ENCODE measurements at places on chromosomes 4 and X. TPM values are rescaled to one million over a fixed set of nuclear protein-coding genes. Genes with fewer than 3 reads are reported as not detected.

DMRTC1 gene
- polyA plus RNA-seq, result 0.56 TPM

SSX4B gene
- not detected for polyA plus RNA-seq

RIBC1 gene
- 4.2 TPM for polyA plus RNA-seq

USP17L11 gene
- not detected for polyA plus RNA-seq

PABPC4L gene
- 14.3 TPM for polyA plus RNA-seq

MXRA5 gene
- 8.2 TPM for polyA plus RNA-seq

DMD gene
- polyA plus RNA-seq, result 19.3 TPM

MBTPS2 gene
- 32.9 TPM for polyA plus RNA-seq

SASH3 gene
- 1.6 TPM for polyA plus RNA-seq

HSFX1 gene
- polyA plus RNA-seq, result 2.2 TPM

CTAG2 gene
- polyA plus RNA-seq, result not detected

GUCY1A1 gene
- polyA plus RNA-seq, result 94.2 TPM

CFP gene
- polyA plus RNA-seq, result 1.2 TPM

ASB9 gene
- polyA plus RNA-seq, result 13.6 TPM

GPR82 gene
- polyA plus RNA-seq, result 0.03 TPM

PNMA5 gene
- 0.31 TPM for polyA plus RNA-seq

LDB2 gene
- polyA plus RNA-seq, result 108 TPM

CCKAR gene
- polyA plus RNA-seq, result 0.10 TPM

USP17L13 gene
- polyA plus RNA-seq, result not detected

TMEM154 gene
- 1.4 TPM for polyA plus RNA-seq

CT47B1 gene
- polyA plus RNA-seq, result not detected

BTC gene
- polyA plus RNA-seq, result 5.7 TPM

ADGRG2 gene
- polyA plus RNA-seq, result 19.8 TPM

CTAG1B gene
- polyA plus RNA-seq, result not detected

VCX3B gene
- not detected for polyA plus RNA-seq

PABPC1L2A gene
- not detected for polyA plus RNA-seq

COX7B2 gene
- polyA plus RNA-seq, result not detected

CYLC1 gene
- not detected for polyA plus RNA-seq

DOK7 gene
- polyA plus RNA-seq, result 2.4 TPM

SLAIN2 gene
- 57.4 TPM for polyA plus RNA-seq

XAGE1A gene
- polyA plus RNA-seq, result not detected

TRAM1L1 gene
- polyA plus RNA-seq, result 17.1 TPM

RAPGEF2 gene
- 47.6 TPM for polyA plus RNA-seq

JADE1 gene
- 46.0 TPM for polyA plus RNA-seq

HELT gene
- not detected for polyA plus RNA-seq

GALNTL6 gene
- polyA plus RNA-seq, result 0.96 TPM

TEX11 gene
- 0.10 TPM for polyA plus RNA-seq

SLC9A7 gene
- 4.9 TPM for polyA plus RNA-seq

SSX2B gene
- not detected for polyA plus RNA-seq

FHDC1 gene
- 4.4 TPM for polyA plus RNA-seq

TASL gene
- 0.36 TPM for polyA plus RNA-seq

PCSK1N gene
- polyA plus RNA-seq, result 9.4 TPM

SLC16A2 gene
- 34.2 TPM for polyA plus RNA-seq

NSUN7 gene
- polyA plus RNA-seq, result 13.0 TPM

SRPX gene
- polyA plus RNA-seq, result 19.6 TPM

TRMT44 gene
- 16.4 TPM for polyA plus RNA-seq

NAP1L5 gene
- polyA plus RNA-seq, result 14.7 TPM

TRPC3 gene
- polyA plus RNA-seq, result 0.97 TPM

CLCN5 gene
- 80.9 TPM for polyA plus RNA-seq

POU3F4 gene
- polyA plus RNA-seq, result 9.3 TPM

TMEM128 gene
- polyA plus RNA-seq, result 50.4 TPM

ALAS2 gene
- 12.8 TPM for polyA plus RNA-seq

All from right renal pelvis (tissue), 4 donors.